ENCODE measurements at places on chromosomes 1 and 21.

GRCh38 chr1:78333502-78333901, 157.3 kb upstream of the PTGFR start:
- no peak for DNase-seq

DNA sequence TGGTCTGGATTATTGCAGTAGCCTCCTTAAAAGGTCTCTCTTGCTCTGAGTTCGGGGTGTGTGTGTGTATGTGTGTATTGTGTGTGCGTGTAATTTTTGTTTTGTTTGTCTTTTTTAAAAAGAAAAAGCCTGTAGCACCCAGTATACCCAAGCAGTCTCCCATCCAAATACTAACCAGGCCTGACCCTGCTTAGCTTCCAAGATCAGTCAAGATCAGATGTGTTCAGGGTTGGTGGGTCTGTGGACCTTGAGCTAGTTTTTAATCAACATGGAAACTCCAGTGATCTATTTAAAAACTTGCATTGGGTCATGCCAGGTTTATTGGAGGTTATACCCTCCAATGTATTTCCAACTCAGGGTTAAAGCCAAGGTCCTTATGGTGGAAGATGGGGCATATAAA, 40.3 kb downstream of the FNBP1L start:
- DNase-seq = no peak

DNA sequence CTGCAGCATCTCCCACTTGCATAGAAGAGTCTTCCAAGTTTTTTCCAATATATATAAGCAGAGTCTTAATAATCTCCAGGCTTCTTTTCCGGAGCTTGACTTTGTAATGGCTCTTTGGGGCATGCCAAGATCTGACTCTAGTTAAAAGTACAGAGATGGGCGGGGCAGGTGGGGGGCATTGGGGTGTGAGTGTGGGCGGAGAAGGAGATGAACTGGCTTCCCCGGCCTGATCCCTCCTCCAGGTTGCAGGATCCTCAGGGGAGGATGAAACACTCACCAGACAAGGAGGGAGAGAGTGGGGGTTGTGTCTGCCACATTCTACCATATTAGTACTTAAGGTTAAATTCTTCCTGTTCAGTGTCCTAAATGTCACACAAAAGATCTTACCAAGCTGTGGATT, 23.0 kb downstream of the S100A10 start:
- no peak for DNase-seq

DNA sequence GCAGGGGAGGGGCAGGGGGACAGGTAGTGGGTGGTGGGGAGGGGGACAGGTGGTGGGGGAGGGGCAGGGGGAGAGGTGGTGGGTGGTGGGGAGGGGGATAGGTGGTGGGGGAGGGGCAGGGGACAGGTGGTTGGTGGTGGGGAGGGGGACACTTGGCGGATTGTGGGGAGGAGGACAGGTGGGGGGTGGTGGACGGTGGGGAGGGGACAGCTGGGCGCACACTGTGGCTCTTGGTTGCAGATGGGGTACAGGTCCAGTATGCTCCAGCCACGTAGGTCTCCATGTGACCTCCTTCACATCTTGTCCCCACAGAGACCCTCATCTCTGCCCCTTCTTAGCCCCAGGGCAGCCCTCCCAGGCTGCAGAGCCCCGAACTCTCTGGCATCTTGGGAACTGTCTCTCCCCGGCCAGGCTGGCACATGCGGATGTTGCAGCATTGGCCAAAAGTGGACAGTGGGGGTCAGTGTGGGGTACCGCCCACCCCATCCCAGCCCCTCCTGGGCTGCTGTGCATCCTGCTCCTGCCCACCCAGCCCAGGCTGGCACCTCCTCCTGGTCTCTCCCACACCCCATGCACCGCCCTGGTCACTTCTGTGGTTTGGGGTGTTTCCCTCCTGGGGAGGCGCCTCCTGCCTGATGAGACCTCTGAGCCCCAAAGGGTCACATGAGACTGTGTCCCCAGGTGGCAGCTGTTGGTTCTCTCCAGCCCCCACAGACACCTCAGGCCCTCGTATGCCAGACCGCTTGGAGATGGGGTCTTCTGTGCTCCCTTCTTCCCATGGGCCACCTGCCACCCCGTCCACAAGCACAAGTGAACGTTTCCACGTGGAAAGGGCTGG, 7.6 kb upstream of the SLC19A1 start:
- DNase-seq = no peak

GRCh38 chr1:186102547-186103148, 272.4 kb downstream of the TPR start:
- peak; percentile 54 for DNase-seq

- DNase-seq = no peak
Measured at GRCh38 chr1:181116819-181117390, 28.4 kb downstream of the IER5 start.

DNA sequence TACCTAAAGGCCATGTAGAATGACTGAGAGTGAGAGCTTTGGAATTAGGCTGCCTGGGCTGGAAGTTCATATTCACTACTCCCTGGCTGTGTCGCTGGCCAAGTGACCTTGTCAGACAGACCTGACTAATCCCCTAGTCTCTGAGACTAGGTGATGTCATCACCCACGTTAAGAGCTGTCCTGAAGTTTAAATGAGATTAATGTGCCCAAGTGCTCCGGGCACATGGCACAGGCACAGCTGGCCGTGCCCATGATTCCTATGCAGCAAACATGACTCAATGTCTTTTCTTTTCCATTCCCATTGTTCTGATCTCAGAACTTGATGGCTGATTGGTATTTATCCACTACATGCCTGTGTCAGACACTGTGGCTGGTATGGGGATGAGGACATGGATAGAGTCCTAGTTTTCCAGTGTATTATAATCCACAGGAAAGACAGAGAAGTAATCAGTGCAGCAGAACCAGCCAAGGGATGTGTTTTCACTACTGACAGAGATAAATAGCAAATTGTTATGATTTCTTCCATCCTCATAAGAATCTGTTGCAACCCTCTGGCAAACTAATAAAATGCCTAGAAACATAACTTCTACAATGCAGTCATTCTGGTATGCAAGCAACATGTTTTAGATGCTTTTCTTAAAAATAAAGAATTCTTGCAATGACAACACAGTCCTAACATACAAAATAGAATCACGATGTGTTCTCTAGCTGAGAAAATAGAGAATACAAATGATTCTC, 180.9 kb downstream of the PCP4 start:
- DNase-seq = no peak

- DNase-seq = no peak
Measured at GRCh38 chr21:16377857-16378256, 648.1 kb downstream of the USP25 start.

GRCh38 chr1:207495801-207496792, at the start of gene CR1:
TSS of gene CR1 (plus strand) at chr1:207496157. CDS start at chr1:207496268, 111 bp downstream.
- DNase-seq = no peak

DNA sequence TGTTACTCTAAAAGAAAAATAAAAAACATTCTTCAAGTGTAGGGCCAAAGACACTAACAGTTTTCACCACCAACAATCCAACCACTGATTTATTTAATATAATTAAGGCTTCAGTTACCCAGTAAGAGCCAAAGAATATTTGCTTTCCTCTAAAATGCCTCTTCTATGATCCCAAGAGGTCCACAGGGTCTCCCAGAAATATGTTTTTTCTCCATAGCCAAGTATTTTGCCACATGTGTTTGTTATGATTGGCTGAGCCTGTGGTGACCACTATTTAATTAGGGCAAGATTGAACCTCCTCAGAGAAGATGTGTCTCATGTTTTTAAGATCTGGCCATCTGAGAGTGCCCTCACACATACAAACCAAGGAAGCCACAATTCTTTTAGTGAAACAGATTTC, 135.9 kb downstream of the TPR start:
- peak; percentile 44 for DNase-seq

- no peak for DNase-seq
Measured at GRCh38 chr1:190243056-190243455, 234.6 kb downstream of the BRINP3 start.

DNA sequence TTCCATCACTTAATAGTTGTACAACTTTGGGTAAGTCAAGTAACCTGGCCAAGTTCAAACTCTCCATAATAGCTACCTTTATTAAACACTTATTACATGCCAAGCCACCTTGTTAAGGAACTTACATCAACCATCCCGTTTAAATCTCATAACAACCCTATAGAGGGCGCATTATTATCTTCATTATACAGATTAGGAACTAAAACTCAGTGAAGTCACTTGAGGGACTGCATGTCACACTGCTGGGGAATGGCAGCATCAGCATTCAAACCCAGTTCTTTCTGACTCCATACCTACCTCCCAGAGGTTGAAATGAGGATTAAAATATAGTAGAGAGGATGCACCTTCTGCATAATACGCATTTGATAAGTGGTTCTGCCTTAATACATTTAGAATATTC, 47.1 kb upstream of the PLA2G2C start:
- no peak for DNase-seq

GRCh38 chr1:194830387-194830786, 1644.0 kb upstream of the B3GALT2 start:
- no peak for DNase-seq

- no peak for DNase-seq
Measured at GRCh38 chr1:55987491-55988249, 591.7 kb downstream of the PLPP3 start.

- no peak for DNase-seq
Measured at GRCh38 chr1:162138599-162139181, 69.2 kb downstream of the NOS1AP start.

DNA sequence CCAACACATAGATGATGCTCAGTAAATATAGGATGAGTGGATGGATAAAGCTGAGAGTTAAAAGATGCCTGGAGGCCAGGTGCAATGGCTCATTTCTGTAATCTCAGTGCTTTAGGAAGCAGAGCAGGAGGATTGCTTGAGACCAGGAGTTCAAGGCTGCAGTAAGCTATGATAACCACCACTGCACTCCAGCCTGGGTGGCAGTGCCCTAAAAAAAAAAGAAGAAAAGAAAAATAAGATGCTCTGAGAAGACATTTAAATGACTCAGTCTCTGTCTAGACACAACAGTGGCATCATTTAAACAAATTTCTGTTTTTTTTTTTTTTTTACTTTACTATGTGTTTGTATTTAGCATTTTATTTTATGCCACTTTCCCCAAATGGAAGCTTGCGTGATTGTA, 25.3 kb upstream of the IL19 start:
- DNase-seq = no peak

GRCh38 chr1:91582431-91582921, 81.8 kb downstream of the CDC7 start:
- peak; percentile 92 for DNase-seq

- no peak for DNase-seq
Measured at GRCh38 chr1:63864224-63864641, 90.4 kb downstream of the ROR1 start.

GRCh38 chr1:29240986-29241385, 4.7 kb downstream of the PTPRU start:
- DNase-seq = no peak

GRCh38 chr21:42366292-42367010, at the start of gene TFF1:
TSS of gene TFF1 (minus strand) at chr21:42366535. CDS start at chr21:42366495, 40 bp downstream.
- DNase-seq = no peak

Data from skeletal muscle cell (primary cell).